NCI-H1092 (cell line): ENCODE measurements at places on chromosomes 4 and X.

DNA sequence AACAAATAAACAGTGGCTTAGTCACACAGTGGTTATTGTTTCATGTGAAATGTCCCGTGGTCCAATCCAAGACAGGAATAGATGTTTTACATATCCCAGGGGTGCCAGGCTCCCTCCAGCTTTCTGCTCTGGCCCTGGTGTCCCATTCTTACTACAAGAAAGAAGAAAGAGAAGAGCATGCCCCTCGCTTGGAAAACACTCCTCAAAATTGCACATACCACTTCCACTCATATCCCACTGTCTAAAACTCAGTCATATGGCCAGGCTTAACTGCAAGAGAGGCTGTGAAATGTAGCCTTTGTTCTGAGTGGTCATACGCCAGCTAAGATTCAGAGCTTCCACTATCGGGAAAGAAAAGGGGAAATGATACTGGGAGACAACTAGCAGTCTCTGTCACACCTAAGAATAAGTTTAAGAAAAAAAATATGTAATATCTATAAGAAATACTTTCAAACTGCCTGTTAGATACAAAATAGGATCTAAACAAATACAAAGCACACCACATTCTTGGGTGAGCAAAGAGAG lies 306.8 kb upstream of the FAM241A start:
- no peak for DNase-seq

DNA sequence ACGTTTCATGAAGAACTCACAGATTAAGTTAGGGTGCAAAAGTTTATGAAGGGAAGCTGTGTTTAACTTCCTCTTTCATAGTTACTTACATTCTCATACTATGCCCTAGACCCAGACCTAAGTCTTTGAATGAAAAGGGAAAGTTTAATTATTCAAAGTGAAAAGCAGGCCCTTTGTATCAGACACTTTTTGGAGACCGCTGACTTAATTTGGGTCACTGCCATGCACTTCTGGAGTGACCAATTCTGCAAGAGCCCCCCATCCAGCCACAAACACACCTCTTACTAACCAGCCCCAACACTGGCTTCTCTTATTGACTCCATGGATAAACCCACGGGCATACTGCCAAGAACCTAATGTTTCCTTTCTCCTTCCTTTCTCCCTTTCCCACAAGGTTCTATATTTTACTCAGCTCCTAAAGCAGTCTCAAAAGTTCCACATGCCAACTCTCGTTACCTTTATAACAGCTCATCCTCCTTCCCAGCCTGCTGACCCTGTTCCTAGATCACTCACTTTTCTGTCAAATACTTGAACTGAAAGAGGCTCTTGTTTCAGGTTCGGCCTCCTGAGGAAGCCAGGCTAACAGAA lies 34.5 kb downstream of the ABCE1 start:
- DNase-seq = no peak

- DNase-seq = no peak
Observed at GRCh38 chrX:46587753-46588171, 14.2 kb downstream of the CHST7 start.

DNA sequence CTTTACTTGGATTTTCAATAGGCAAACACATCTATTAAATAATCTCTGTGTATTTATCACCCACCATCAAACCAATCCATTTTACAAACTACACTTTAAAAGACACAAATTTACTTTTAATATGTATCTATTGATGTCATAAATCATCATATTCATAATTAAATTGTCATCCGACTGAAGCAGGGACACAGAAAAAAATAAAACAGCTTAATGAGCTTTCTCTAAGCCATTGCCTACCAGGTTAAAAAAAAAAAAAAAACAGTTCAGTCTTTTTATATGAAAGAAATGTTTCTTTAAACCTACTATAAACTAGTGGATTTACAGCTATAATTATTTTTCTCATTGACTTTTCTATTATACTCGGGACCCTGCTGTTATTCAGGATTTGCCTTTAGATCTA lies 57.3 kb downstream of the PABPC4L start:
- no peak for DNase-seq

DNA sequence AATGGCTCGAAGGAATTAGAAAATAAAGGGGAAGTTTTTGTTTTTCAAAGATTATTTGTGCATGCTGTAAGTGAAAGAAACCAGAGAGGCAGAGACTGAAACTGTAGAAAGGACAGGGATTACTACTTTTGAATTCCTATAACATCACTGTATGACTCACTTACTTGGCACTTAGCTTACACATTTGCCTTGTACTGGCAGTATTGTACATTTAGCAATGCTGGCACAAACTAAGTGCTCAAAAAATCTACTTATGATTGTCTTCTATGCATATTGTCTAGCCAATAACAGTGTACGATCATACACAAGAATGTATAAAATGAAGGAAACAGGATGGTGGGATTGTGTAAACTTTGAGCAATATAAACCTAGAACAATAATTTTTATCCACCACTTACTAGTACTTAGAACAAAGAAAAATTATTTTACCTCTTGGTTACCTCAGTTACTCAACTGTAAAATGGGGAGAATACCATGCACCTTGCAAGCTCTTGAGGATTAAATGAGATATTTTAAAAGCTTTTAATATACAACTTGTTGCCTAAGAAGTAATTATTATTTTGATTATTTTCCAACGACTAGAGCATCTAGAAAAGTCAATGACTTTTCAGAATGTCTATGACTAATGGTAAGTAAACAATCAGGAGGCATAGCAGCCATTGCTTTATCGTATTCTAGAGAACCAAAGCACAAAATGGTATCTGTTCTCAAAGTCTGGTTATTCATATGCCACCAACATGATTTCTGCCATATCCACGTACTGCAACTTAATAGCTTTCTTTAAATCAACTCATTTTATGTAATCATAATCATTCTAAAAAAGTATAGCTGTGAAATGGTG lies 4.7 kb downstream of the FAM120C start:
- no peak for DNase-seq

- no peak for DNase-seq
Observed at GRCh38 chrX:76026292-76026691, 146.6 kb upstream of the PBDC1 start.

DNA sequence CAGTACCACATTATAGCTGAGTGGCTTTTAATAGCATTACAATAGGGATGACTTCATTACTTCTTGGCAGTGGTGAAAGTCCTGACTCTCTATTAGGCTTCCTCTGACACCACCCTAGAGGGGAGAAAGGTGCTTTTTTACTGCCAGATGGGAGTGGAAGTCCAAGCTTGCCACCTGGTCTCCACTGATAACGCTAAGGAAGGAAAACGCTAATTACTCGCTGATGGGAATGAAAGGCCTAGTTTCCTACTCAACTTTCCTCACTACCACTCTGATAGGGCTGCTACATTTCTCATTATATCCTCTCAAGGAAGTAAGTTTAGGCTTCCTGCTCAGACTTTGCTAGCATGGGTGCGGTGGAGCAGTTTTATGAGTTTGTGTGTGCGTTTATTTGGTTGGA lies 62.3 kb upstream of the PAGE3 start:
- no peak for DNase-seq

- no peak for DNase-seq
Observed at GRCh38 chr4:182547435-182547834, 304.2 kb downstream of the TENM3 start.

- no peak for DNase-seq
Observed at GRCh38 chr4:16764622-16765021, 133.8 kb downstream of the LDB2 start.

DNA sequence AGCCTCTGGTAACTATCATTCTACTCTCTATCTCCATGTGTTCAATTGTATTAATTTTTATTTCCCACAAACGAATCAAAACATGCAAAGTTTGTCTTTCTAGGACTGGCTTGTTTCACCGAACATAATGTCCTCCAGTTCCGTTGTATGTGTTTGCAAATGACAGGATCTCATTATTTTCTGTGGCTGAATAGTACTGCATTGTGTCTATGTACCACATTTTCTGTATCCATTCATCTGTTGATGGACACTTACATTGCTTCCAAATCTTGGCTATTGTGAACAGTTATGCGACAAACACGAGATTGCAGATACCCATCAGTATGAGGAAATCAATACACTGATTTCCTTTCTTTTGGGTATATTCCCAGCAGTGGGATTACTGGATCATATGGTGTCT lies 8.4 kb upstream of the LDOC1 start:
- DNase-seq = no peak

GRCh38 chr4:139768366-139768765 lies 102.7 kb downstream of the MGST2 start:
- DNase-seq = no peak

- no peak for DNase-seq
Observed at GRCh38 chr4:70120323-70120722, 33.7 kb upstream of the PRR27 start.

DNA sequence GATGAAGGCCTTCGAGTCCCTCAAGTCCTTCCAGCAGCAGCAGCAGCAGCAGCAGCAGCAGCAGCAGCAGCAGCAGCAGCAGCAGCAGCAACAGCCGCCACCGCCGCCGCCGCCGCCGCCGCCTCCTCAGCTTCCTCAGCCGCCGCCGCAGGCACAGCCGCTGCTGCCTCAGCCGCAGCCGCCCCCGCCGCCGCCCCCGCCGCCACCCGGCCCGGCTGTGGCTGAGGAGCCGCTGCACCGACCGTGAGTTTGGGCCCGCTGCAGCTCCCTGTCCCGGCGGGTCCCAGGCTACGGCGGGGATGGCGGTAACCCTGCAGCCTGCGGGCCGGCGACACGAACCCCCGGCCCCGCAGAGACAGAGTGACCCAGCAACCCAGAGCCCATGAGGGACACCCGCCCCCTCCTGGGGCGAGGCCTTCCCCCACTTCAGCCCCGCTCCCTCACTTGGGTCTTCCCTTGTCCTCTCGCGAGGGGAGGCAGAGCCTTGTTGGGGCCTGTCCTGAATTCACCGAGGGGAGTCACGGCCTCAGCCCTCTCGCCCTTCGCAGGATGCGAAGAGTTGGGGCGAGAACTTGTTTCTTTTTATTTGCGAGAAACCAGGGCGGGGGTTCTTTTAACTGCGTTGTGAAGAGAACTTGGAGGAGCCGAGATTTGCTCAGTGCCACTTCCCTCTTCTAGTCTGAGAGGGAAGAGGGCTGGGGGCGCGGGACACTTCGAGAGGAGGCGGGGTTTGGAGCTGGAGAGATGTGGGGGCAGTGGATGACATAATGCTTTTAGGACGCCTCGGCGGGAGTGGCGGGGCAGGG lies 568 bp downstream of the HTT start:
- DNase-seq = peak; percentile 29

DNA sequence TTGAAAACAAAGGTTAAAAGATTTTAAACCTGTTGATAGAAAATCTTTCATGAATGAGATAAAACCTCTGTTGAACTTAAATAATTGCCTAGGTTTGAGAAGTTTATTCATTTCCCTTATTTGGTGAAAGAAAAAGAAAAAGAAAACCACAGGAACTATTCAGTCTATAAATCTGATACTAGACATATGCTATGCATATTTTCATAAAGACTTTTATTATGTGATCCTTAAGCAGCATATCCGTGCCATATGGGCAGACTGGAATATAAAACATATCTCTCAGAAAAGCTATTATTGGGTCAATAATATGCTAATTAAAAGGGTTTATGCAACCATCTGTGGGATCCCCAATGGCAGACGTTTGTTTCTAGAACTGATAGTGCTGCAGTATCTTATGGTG lies 178.7 kb downstream of the RASL11B start:
- no peak for DNase-seq

DNA sequence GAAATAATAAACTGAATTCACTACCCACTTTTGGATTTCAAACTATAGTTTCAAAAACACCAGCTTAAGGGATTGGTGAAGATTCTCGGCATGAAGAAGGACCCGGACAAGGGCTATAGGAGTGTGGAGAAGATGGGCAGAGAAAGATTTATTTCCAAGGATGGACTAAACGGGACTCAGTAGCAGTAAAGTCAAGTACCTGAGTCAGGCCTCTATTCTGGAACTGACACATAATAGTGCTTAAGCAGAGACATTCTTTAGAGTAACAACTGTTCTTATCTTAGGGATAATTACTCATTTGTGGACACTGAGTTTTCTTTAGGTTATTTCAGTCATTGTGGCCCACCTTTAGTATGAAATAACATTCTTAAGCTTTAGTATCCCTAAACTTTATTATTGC lies 134.6 kb downstream of the GATB start:
- no peak for DNase-seq

GRCh38 chr4:182426901-182427300 lies 183.7 kb downstream of the TENM3 start:
- no peak for DNase-seq

- no peak for DNase-seq
Observed at GRCh38 chr4:73055241-73055897, 14.1 kb downstream of the COX18 start.

- DNase-seq = no peak
Observed at GRCh38 chr4:114091546-114091945, 112.1 kb upstream of the ARSJ start.

DNA sequence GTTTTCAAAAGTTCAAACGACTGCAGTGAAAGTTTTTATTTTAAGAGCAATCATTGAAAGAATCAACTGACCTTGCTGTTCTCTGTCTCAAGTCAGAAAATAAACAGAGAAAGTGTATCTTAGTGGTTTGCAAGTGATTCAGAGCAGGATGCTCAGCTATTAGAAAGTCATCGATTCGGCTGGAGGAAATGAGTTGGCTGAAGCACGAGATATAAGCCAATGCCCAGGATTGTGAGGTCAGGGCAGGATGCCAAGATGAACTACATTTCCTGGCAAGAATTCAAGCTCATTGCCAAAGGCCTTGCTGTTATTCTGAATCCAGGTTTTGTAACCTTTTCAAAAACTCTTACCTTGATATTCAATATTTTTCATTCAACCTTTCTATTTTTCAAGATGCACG lies 541.4 kb upstream of the BOD1L1 start:
- peak; percentile 78 for DNase-seq

DNA sequence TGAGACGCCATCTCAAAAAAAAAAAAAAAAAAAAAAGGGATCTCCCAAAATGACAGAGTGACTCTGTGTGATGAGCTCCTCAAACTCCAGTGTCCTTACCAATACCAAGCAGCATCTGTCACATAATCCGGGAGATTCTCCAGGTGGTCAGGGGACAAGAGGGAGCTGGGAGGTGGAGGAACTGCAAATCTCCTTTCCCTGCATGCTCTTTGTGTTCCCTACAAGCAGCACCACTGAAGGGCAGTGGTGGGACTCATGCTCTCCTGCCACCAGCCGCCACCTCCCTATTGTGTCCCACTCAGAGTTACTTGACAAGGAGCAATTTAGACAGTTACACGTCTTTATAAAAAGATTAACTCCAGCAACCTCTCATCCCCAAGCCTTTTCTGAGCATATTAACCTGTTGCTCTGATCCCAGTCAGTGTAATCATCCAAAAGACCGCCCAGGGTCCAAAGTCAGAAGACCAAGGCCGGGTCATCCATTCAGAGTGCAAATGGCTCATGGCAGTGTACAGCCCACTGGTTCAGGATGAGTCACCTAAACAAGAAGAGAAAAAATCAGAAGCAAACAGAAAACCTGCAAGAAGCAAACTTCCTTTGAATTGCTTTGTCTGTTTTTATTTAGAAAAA lies 23.6 kb downstream of the MGST2 start:
- no peak for DNase-seq

- no peak for DNase-seq
Observed at GRCh38 chr4:5010984-5011383, 8.3 kb downstream of the CYTL1 start.

GRCh38 chrX:124435616-124436015 lies 89.3 kb downstream of the SH2D1A start:
- DNase-seq = peak; percentile 90

GRCh38 chr4:154658680-154659405 lies 46.4 kb upstream of the FGG start:
- DNase-seq = no peak
